Femur (tissue), 1 donor: ENCODE measurements at places on chromosomes 6 and 20.

DNA sequence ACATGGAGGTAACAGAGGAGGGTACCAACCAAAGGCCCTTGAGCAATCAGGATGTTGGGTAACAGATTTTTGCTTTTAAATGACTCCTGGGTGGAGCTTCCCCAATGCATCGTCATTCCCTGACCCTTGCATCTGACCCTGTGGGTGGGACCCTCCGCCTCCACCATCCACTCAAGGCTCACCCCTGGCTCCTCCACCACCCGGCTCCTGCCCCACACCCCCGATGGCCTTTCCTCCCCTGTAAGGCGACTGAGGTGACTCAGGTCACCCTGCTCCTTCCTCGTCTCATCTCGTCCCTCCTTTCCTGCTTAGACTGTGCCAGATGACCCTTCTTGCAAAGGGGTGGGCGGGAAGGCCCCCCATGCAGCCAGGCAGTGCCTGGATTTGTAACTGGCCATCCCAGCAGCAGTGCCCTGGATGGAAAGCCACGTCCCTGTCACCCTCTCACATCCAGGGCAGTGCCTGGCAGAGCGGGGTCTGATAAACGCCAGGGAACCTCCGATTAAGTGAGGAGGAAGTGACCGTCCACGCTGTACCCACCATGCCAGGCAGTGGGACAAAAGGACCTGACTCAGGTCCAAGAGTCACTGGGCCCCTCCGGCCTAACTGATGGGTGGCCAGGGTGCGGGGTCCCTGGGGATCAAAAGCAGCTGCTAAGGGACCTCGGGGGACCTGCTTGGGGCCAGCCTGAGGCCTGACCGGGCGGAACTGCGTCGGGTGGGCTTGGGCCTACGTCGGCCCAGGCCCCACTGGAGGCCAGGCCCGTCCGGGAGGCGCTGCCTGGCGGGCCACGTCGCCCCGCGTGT, 624 bp upstream of the NPEPL1 start:
- peak; percentile 58 for DNase-seq

DNA sequence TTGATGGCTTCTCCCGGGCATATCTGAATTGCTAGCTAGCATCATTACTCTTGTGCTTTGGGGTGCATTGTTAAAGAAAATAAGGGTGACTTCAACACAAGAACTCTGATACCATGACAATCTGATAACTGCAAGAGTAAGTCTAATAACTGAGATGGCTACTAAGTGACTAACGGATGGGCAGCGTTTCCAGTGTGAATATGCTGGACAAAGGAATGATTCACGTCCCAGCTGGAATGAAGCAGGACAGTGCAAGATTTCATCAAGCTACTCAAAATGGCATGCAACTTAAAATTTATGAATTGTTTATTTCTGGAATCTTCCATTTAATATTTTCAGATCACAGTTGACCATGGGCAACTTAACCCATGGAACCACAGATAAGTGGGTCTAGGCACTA, 31.7 kb downstream of the MOXD1 start:
- DNase-seq = no peak

DNA sequence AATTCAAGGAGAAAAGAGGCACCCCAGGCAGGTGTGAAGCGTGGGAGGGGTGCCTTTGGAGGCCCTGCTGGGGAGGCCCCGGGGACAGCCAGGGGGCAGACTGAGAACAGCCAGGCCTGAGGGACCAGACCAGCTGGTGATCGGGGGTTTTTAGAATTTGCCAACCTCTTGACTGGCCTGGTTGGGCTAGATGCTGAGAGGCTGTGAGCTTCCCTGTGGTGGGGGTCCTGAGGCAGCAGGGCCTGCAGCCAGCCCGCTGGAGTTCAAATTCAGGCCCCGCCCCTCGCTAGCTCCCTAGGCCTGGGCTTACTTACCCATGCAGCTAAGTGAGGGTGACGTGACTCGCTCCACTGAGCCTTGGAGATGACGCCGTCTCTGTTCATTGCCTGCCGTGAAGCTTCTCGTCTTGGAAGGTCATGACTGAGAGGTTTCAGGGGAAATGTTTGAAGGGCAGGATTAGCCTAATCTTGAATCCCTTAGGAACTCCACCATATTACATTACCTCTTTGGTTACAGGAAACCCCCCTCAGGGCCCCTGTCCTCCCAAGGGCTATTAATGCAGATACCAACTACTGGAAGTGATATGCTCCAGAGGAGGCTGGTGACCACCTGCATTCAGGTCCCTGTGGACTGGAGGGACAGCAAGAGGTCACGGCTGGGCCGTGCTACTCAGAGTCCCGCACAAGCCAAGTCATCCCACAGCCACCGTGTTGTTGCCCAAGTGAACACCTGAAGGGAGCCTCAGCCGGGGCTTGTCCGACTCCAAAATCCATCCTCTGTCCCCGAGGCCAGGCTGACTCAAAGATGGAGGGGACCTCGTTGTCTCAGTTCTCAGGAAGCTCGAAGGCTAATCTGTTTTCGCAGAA, 73.9 kb upstream of the DUSP22 start:
- no peak for DNase-seq

- DNase-seq = no peak
Measured at GRCh38 chr20:32570401-32571190, 14.5 kb downstream of the NOL4L start.

DNA sequence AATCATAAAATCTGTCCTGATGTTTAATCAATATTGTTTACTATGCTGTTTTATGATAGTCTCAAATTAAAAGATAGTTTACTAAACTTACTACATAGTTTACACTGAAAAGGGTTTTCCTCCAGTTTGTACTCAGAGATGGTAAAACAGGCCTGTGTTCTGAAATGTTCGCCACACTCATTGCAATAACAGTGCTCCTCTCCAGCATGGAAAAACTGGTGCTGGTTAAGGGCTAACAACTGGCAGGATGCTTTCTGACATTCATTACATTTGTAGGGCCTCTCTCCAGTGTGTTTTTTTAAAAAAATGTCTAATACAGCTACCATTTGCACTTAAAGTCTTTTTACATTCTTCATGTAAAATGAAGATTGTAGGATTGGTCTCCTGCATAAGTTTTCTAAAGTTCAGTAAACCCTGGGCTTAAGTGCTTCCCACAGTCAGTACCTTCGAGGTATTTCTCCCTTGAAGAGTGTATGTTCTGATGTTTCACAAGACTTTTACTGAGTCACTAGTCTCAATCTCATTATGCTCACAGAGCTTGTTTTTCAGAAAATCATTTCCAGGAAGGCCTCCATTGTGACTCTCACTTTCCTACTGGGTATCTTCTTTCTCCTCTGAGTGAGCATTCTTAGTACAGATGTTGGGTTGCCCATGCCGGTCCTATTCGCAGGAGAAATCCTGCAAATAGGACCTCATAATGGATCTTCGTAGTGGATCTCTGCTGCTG, 8.7 kb upstream of the ZSCAN12 start:
- DNase-seq = no peak

DNA sequence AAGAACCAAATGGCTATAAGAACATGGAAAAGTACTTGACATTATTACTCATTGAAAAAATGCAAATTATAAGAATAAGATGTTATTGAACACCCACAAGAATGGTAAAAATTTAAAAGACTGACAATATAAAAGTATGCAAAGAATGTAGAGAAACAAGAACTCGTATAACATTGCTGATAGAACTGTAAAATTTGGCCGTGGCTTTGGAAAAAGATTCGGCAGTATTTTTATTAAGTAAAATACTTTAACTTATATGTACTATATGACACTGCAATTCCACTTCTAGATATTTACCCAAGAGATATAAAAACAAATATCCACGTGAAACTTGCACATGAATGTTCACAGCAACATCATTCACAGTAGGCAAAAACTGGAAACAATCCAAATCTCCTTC, 239.2 kb downstream of the TPBG start:
- no peak for DNase-seq

- no peak for DNase-seq
Measured at GRCh38 chr20:60113024-60113724, 155.0 kb downstream of the CDH26 start.

DNA sequence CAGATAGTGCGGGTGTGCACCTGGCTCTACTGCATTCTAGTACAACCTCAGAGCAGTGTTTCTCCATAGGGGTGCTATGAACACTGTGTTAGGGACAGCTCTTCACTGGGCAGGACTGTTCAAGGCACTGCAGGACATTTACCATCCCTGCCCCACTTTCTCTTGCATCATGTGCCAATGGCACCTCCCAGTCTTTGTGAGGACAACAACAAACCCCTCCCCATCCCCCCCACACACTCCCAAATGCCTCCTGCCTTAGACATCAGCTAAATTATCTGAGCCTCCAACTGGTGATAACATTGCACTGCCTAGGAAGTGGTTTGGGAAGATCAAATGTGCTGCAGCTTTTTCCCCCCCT, 98.9 kb downstream of the FYN start:
- no peak for DNase-seq

- no peak for DNase-seq
Measured at GRCh38 chr6:23272536-23272935, 703.2 kb downstream of the HDGFL1 start.
